ENCODE measurements at places on chromosomes 3 and 15.

DNA sequence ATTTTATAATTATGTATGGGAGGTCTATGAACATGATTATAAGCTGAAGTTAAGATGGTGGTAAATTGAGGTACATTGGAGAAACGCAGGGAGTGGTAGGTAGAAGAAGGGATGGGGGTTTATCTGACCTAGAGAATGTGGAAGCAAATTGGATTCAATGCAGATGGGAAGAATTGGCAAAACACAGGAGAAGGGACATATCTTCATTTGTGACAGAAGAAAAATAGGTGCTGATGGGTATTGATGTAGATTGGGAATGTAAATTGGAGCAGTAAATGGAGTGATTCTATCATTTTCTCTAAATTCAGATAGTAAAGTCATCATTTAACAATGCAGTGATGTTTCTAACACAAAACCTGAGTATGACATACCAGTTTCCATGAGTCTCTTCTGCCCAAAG, 39.7 kb upstream of the AADAC start:
- no peak for DNase-seq

DNA sequence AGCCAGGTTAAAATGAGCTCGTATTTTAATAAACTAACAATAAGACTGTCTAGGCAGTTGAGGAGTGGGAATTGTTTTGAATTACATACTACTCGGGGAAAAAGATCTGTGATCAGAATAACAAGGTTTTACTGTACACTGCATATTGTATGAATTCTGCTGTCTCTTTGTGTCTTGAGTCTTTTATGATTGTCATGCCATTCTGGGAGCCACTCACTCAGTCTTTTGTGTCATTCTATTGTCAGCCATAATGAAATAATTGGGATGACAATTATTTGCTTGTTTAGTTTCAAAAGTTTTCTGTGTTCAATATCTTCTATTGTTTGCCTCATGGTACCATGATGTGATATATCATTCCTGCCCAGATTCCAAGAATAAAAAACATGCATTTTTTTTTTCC, 339.6 kb upstream of the TBL1XR1 start:
- DNase-seq, result no peak

DNA sequence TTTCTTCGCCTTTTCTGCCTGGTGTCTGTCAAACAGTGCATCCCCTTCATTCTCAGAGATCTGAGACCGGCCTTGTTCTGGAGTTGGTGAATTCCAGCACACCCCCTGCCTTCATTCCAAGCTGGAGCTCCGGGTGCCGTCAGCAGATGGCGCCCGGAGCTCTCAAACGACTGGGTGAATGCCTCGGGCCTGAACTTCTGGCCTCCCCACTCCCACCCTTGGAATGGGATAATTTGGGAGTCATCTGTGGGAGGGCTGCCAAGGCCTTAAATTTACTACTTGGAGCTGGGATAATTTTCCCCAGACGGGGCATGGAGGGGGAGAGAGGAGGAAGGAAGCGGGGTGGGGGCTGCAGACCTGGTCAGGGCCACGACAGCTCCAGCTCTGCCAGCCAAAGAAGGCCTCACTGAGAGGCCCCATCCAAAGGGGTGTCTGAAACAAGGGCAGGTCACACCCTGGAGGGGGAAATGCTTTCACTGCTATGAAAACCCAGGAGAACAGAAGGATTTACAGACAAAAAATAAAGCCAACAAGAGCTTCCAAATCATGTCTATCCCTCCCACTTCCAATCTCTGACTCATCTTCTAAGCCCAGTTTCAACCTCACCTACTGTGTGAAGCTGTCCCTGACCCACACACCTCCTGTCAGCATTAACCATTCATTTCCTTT, 187.9 kb downstream of the OPA1 start:
- no peak for DNase-seq

- DNase-seq, result no peak
Measured at GRCh38 chr3:193049935-193050334, 132.3 kb upstream of the MB21D2 start.

- DNase-seq, result no peak
Measured at GRCh38 chr3:113058188-113058587, 67.4 kb downstream of the GTPBP8 start.

- no peak for DNase-seq
Measured at GRCh38 chr3:128338536-128339330, 128.0 kb downstream of the DNAJB8 start.

GRCh38 chr3:138349926-138350665, 1.7 kb downstream of the MRAS start:
- no peak for DNase-seq

- DNase-seq, result no peak
Measured at GRCh38 chr3:189276444-189277219, 104.9 kb downstream of the TPRG1 start.

GRCh38 chr3:14288833-14289451, 110.3 kb downstream of the LSM3 start:
- no peak for DNase-seq

DNA sequence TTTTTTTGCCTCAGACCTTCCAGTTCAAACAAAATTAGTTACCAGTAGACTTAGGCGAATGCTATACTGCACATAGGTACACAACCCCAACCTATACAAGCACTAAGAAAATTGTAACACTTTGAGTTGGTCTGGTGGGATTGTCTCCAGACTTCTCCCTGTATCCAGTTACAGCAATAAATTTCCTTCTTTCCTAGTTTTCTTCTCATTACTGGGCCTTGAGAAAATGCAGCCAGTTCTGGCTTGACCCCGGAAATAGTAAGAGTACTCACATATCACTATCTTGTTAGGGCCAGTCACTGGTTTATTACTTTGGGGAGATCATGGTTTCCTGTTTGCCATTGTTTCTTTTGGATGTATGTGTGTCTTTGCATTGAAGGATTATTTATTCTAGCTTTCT, 868.4 kb downstream of the DIPK2A start:
- DNase-seq, result no peak

- no peak for DNase-seq
Measured at GRCh38 chr15:86677278-86677677, 597.6 kb downstream of the AGBL1 start.

DNA sequence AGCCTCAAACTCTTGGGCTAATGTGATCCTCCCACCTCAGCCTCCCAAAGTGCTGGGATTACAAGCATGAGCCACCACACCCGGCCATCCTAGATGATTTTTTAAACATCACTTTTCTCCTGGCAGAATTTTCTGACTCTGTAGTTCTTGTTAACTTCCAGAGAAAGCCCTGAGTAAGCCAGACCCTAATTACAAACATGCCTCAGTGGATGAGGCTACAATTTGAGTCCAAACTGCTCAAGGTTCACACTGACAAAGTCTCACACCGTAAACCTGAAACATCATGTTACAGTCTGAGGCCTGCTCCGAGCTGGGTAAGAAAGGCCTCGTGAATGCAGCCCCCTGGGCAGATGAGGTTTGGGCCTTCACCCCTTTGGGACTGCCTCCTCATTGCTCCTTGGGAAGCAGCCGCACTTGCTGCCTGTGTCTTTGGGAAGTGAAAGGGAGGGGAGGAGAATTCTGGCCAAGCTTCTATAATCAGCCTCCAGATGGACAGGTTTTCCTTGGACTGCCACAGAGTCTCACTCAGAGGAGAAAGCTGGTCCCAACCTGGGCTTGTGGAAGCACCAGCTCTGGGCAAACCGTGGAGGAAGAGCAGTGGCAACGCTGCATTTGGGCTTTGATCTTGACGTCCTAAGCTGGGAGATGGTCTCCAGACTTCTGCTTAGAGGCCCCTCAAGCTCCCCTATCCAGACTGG, 46.0 kb downstream of the CA12 start:
- no peak for DNase-seq

DNA sequence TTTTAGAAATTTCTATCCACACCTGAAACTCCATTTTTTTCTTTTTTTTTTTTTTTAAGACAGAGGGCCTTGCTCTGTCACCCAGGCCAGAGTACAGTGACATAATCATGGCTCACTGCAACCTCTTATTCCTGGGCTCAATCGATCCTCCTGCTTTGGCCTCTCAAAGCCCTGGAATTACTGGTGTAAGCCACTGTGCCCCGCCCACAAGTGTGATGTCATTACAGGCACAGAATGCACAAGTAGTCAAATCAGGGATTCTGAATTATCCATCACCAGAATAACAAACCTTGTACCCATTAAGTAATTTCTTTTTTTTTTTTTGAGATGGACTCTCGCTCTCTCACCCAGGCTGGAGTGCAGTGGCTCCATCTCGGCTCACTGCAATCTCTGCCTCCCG, 1.9 kb downstream of the UQCRC1 start:
- no peak for DNase-seq

GRCh38 chr15:68962465-68962864, 32.1 kb downstream of the SPESP1 start:
- no peak for DNase-seq

DNA sequence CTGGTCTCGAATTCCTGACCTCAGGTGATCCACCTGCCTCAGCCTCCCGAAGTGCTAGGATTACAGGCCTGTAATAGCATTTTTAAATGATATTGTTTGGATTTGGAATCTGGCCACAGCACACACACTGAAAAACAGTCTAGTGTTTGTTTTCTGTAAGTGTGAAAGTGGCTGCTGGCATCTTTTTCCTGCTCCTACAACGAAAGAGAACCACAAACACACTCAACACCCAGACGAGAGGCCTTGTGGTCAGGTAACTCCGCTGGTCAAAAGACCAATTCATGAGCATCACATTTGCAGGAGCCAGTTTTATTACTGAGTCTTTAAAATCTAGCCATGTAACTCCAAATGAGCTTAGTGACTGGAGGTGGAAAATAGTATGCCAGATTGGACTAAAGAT, 50.2 kb downstream of the IMPG2 start:
- DNase-seq, result no peak

GRCh38 chr3:101689286-101689685, 2.8 kb upstream of the RPL24 start:
- DNase-seq, result no peak

DNA sequence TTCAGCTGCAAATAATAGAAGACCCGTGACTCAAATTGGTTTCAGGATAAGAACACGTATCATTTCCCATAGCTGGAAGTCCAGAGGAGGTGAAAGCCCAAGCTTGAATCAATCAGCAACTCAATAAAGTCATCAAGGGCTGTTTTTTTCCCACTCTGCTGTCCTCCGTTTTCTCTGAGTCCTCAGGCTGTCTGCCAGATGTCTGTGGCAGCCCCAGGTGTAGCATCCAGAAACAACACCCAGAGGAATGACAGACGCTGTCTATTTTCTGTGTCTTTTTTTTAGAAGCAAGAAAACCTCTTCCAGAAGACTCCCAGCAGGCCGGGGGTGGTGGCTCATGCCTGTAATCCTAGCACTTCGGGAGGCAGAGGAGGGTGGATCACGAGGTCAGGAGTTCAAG, 204.4 kb downstream of the FAM43A start:
- DNase-seq, result no peak

GRCh38 chr15:73464602-73465001, 21.6 kb downstream of the REC114 start:
- DNase-seq, result no peak

- DNase-seq, result no peak
Measured at GRCh38 chr3:176839466-176839865, 357.8 kb downstream of the TBL1XR1 start.

- DNase-seq, result no peak
Measured at GRCh38 chr3:173826901-173827609, 429.5 kb downstream of the NLGN1 start.

- DNase-seq, result no peak
Measured at GRCh38 chr15:56802161-56802560, 68.9 kb upstream of the ZNF280D start.

DNA sequence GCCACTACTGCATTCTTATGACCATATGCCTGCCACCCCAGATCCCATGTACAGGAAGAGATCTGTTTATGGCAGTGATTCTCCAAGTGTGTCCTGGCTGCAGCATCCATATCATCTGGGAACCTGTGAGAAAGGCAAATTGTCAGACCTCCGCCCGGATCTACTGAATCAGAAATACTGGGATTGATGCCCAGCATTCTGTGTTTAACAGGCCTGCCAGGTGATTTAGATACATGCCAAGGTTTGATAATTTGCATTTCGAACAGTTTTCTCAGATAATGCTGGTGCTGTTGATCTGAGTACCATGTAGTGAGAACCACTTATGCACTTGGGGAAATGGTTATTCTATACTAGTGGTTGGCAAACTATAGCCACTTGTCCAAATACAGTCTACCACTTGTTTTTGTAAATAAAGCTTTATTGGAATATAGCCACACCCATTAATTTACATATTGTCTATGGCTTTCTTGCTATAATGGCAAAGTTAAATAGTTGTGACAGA, 165.4 kb downstream of the SSR3 start:
- no peak for DNase-seq

DNA sequence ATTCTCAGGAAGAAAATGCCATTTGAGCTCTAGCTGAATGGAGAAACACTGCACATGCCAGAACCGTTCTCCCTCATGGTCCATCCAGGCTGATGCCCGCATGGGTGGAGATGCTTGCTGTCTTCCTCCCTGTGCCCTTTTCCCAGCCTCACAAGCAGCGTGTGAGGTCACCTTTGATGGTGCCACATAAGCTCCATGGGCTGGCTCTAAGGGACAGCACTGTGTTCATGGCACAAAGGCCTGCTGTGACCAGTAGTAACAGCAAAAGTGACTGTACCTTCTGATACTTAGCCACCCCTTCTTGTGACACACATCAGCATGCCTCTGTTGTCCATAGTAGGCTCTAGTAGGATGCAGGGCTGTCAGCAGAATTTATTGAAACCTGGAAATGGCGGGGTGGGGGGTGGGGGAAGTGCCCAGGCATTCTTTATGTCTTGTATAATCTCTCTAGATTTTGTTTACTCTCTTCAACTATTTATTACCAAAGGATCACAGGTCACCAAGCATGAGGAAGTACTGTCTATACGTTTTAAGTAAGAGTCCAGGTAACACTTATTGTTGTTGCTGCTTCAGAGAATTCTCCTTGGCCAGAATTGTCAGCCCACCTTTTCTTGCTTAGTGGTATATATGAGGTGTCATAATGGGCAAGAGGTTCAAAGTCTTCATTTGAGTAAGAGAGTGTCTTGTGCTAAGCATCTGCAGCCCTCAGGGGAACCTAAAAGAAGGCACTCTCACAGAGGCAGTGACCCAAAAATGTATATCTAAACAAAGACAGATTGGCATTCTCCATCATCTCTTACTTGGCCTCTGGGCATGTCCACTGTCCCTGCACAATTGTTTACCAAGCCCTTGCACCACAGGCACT, 56.5 kb downstream of the RAB7A start:
- no peak for DNase-seq
